Activated T-helper 1 cell treated with Interleukin-2 at 50 U/mL for 16 hours (primary cell): ENCODE measurements at places on chromosomes 3 and 15.

- no peak for DNase-seq
These were observed 17.0 kb downstream of the ACAP2 start for GRCh38 chr3:195425849-195426248.

DNA sequence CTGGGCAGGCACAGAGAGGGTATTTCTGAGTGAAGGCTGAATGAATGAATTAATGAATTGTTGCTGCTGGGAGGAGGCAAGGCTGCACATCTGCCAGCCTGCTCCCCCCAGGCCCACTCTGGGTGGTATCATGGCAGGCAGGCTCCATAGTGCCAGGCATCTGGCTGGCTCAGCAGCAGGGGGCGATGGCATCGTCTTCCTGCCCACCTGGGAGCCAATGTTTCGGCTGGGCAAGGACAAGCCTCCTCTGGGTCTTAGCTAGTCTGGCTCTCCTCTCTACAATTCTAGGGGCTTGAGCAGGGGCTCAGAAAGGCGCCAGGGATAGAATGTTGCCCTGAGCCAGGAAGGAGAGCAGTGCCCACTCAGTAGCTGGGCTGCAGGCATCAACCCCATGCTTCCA, 1.7 kb upstream of the TLR9 start:
- no peak for DNase-seq

DNA sequence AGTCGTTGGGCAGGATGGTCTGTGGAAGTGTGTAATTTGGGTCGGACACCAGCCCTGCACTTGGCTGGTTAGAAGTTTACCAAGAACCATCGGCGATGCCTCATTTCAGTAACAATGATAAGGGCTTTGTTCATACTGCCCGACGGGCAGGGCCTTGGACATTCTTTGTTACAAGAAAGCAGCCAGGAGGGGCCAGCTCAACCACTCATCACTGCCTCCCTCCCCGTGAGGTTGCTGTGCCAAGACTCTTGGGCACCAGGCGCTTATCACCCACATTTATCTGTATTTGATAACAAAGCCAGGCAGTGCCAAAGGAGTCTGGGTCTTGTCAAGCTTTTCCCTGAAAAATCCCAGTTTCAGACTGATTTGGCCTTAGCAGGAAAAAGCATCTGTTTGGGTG, 235.0 kb downstream of the ADAMTS17 start:
- DNase-seq = no peak

- no peak for DNase-seq
These were observed 80.4 kb upstream of the MEF2A start for GRCh38 chr15:99485153-99485961.

DNA sequence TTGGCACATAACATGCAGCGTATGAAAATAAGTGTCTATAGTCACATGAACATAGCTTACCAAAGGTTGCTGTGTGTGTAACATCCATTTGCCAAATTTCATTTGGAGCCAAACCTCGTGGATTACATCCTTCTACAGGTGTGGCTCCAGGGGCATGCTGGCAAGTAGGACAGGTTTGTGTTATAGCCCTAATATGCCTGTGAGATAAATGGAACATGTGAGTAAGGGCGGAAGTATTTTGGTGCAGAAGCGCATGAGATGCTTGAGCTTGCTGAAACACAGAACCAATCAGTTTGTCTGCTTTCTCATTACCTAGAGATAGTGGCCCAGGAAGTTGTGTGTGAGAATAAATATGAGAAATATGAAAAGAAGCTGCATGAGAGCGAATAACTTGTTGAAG, 21.8 kb upstream of the XCR1 start:
- DNase-seq = no peak

DNA sequence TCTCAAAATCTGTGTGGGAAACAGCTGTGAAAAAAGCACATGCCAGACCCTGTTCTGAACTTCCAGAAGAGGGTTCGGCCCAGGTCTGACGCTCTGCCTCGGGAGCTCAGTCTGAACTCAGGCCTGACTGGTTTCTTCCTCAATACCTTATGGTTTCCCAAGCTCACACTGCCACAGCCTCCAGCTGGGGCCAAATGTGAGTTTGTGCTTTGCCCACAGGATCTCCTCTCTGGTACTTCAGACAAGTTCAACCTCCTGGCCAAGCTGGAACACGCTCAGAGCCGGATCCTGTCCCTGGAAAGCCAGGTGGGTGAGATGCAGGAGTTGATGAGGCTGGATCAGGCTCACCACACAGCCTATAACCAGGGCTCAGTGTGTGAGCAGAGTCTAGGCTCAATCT, 33.8 kb downstream of the CYP11A1 start:
- DNase-seq = no peak

DNA sequence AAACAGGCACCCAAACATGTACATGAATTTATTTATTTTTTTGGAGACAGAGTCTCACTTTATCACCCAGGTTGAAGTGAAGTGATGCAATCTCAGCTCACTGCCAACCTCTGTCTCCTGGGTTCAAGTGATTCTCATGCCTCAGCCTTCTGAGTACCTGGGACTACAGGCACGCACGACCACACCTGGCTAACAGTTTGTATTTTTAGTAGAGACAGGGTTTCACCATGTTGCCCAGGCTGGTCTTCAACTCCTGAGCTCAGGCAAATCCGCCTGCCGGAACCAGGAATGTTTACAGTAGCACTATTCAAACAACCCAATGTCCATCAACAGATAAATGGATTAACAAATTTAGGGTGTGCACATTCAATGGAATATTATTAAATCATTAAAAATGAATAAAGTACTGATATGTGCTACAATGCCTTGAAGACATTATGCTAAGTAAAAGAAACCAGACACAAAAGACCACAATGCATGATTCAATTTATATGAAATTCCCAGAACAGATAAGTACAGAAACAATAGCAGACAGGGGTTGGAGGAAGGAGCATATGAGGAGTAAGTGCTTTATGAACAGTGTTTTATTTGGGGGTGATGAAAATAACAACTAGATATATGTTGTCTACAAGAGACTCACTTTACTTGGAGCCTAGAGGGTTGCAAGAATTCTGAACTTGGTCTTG, 1.3 kb downstream of the LEO1 start:
- no peak for DNase-seq

GRCh38 chr3:52723935-52724334, 18.0 kb downstream of the SPCS1 start:
- DNase-seq = no peak

GRCh38 chr3:140599009-140599408, 78.9 kb upstream of the TRIM42 start:
- no peak for DNase-seq

GRCh38 chr3:159559771-159560170, 428.9 kb upstream of the IL12A start:
- DNase-seq = no peak

DNA sequence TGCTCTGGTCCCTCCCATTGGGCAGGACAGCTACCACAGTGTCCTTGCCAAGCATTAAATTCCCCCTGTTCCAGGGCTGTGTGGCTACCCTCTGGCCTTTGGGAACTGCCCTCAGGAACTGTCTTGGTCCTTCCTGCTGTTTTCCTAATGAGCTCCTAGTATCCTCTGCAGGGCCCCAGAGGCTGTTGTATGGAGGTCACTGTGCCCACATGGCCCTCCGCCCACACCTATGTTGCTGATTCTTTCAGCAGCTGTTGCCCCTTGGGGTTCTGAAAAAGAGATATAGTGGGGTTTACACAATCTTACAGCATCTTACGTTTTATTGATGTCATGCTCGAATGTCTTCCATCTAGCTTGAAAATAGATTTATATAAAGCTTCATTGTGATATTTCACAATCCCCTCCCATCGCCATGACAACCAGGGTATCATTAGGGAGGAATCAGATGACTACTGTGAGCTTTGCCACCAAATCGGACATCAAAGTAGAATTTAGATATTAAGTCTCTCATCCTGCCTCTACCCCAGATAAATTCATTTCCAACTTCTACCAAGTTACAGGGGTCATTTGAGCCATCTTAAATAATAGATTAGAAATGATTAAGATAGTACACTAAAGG, 97.1 kb upstream of the NR2E3 start:
- DNase-seq = no peak

GRCh38 chr15:69734699-69735098, 282.1 kb downstream of the RPLP1 start:
- DNase-seq = no peak

GRCh38 chr3:56796202-56796601, 5.5 kb downstream of the ARHGEF3 start:
- no peak for DNase-seq

DNA sequence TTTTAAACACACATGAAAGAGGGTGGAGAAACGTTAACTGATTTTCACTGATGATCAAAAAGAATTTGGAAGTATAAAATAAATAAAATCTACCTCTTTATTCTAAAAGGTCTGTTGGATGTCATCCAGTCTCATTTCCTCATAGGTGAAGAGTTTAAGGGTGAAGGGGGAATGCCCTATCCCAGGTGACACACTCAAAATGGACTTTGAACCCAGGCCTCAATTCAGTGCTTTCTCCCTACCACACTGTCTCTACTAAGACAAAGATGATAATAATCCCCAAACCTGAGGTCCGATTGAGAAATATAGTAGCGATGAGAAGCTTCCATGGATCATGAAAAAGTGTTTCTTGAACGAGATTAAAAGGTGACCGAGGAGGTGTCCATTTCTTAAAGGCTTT, 5.1 kb upstream of the EFCAB12 start:
- no peak for DNase-seq

- no peak for DNase-seq
These were observed 54.6 kb downstream of the EMC4 start for GRCh38 chr15:34279368-34279767.

GRCh38 chr3:22734756-22735155, 468.4 kb upstream of the UBE2E2 start:
- no peak for DNase-seq

- DNase-seq = no peak
These were observed 5.2 kb upstream of the RLBP1 start for GRCh38 chr15:89226359-89227221.

DNA sequence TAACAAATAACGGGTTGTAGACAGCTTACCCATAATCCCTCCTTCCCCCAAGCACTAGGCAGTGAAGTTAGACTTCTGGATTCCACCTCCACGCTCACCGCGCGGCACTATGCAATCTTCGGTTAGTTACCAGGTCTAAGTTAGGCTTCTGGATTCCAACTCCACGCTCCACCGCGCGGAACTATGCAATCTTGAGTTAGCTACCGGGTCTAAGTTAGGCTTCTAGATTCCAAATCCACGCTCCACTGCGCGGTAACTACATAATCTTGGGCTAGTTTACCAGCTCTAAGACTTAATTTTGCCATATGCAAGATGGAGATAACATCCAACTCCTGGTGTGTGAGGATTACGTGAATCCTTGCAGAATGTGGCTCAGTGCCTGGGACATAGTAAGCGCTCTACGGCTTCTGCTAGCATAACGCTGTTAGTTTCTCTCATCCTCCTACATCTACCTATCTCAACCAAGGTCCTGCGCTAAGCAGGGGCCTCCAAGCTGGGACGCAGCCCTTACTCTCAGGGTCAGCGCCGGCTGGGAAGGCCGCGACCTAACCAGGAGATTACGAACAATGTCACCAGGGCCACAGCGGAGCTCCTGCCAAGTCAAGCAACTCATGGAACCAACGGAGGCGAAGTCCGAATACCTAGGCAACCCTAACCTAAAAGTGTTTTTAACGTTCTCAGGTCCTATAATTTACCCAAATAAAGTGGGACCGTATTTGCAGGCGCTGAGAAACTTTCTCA, 497 bp upstream of the RPLP1 start:
- DNase-seq = no peak

- DNase-seq = no peak
These were observed 216.9 kb upstream of the THBS1 start for GRCh38 chr15:39363761-39364586.

- no peak for DNase-seq
These were observed 34.6 kb upstream of the CACNA2D3 start for GRCh38 chr3:54087581-54088410.

DNA sequence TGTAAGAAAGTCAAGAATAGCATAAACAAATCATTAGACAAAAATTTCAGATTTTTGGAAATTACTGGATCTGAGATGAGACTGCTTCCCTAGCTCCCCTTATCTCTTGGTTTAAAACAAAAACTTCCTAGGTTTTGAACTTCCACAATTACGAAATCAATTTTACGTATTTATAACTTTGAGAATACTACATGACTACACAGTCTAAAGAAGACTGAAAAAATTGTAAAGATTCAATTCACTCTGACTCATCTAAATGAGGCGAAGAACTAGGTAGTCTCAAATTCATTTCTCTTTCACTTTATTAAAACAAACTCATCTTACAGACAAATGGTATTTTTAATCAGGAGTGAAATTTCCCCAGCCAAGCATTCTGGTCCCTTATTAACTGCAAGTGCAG, 10.3 kb downstream of the CCDC54 start:
- no peak for DNase-seq

DNA sequence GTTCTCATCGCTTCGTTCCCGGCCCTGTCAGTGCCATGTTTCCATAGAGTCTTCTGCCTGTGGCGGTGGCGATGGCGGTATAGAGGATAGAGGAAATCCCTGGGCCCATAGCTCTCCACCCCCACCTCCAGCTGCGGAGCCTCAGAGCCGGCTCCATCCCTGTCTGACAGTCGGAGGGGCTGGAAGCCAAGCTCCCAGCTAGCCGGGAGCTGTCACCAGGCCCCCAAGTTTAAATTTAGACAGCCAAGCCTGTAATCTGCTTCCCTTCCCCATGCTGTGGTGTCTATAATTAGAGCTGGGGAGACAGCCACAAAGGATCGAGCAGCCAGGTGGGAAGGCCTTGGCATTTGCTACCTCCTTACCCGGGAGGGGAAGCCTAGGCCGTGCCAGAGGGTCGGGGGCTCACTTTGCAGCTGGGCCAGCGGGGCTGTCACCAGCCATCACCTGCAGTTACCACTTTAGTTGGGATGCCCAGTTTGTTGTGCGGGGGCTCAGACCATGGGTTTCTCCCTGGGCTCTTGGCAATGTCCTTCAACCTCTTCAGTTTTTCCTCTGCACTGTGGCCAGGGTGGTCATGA, 56.3 kb upstream of the SEC13 start:
- no peak for DNase-seq

- DNase-seq = no peak
These were observed 1045.5 kb upstream of the NR2F2 start for GRCh38 chr15:95284933-95285421.

DNA sequence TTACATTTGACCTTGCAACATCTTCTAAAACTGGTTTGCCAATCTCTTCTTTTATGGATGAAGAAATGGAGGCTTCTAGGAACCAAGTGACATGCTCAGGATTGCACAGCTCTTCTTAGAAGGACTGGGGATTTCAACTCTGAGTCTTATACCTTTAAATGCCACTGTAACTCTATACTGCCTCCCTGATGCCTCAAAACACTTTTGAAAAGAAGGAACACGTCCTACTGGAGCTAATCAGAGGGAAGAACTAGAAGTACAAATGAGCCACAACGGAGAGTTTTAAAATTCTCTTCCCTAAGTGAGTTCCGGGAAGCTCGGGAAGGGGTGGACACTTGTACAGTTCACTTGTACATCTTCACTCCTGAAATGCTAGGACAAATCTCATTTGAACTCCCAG, 949 bp upstream of the MITF start:
- DNase-seq = no peak

DNA sequence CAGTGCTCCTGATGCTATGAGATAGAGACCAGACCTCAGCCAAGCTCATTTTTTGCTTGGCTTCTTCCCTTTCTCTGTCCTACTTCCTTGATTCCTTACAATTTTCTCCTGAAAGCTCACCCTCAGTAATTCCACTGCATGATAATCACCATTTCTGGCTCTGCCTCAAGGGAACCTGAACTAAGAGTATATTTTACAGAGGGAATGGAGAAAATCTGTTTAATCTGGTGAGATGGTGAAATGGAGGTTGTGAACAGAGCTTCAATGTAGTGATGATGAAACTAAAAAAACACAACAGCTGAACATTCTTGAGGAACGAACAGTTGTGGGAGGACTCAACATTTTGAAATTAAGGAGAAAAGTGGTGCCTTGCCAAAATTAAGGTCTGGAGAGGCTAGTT, 16.3 kb downstream of the HHLA2 start:
- DNase-seq = no peak

- DNase-seq = no peak
These were observed 36.4 kb upstream of the CACNA2D3 start for GRCh38 chr3:54085936-54086335.
